ENCODE measurements at places on chromosomes 4 and X. TPM values are rescaled to one million over a fixed set of nuclear protein-coding genes. Genes with fewer than 3 reads are reported as not detected.

GRCh38 chrX:149870840-149871239 lies 10.1 kb upstream of the MAGEA8 start:
- DNase-seq, result no peak

NEUROG2 gene
- not detected for total RNA-seq

- DNase-seq, result no peak
These were observed 561 bp downstream of the IRAK1 start for GRCh38 chrX:154019061-154019621.

PDLIM3 gene
- 308 TPM for total RNA-seq

PFKFB1 gene
- total RNA-seq, result 0.19 TPM

DNA sequence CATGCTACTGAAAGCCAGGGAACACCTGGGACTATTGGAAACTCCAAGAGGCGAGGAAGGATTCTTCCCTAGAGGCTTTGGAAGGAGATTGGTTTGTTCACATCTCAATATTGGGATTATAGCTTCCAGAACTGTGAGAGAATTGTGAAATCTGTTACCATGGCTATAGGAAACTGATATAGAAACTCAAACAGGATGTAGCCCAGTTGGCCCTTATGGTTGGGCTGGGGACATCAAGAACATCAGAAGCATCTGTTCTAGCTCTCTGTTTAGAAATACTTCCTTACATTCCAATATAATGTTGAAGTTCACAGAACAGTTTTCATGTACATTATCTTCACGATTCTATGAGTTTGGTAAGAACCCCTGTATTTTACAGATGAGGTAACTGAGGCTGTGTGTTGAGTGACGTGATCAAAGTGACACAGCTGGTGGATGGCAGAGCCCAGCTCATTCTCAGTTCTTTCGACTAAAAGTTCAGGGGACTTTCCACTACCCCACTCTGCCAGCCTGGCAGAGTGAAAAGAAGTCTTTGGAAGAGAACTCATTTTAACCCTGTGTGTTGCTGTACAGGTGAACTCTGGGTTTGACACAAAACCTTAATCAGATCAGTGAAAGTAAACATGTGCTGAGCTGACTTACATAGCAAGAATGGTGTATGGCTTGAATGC lies 183.0 kb downstream of the GBA3 start:
- no peak for DNase-seq

- no peak for DNase-seq
These were observed 4.1 kb downstream of the FGA start for GRCh38 chr4:154586296-154587033.

DNA sequence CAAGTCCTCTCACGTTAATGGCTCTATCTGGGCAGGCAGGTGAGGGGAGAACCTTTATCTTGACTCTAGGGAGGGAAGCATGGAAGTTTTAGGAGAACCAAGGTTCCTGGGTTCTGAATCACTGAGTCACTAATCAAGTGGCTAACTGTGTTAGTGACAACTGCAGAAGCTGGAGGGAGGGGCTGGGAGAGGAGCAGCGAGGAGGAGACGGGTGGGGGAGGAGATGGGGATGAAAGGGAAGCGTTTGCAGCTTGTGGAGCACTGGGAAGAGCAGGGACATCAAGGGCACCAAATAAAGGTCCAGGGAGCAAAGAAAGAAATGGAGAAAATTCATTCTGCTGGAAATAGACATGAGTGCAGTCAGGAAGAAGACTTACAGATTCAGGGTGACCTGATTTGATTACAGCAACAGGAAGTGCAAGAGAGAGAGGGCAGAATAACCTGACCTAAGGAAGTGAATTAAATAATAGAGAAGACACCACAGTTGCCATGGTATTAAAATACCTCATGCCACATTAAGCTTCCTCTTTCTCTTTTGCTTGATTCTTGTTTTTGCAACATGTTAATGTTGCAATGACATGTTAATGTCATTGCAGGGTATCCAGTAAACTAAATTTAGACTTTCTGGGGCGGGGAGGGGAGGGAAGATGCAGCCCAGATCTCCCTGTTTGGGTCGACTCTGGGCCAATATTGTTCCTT lies 4.5 kb upstream of the SETD7 start:
- no peak for DNase-seq

DNA sequence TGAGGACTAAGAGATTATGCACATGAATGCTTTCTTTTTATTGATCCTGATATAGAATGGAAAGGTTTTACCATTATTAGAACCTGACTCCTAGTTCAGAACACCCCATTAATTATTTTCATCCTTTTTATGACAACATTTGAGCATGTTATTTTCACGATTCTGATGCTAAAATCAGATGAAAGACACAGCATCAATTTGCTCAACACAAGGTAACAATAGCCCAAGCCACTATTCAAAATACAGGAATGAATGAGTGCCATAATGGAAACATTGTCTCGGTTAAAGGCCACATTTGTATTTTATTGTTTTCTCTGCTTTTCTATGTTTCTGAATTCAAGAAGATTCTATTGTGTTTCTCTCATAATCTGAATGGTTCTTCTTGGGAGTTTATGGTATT lies 126.3 kb upstream of the POF1B start:
- no peak for DNase-seq

GRCh38 chrX:64338296-64338695 lies 57.0 kb downstream of the MTMR8 start:
- no peak for DNase-seq

- DNase-seq, result no peak
These were observed 33.4 kb downstream of the ASIC5 start for GRCh38 chr4:155832664-155833063.

GRCh38 chrX:39896951-39897740 lies 200.6 kb downstream of the BCOR start:
- peak; percentile 37 for DNase-seq

GRCh38 chr4:154030152-154030551 lies 241.3 kb upstream of the SFRP2 start:
- DNase-seq, result no peak

DNA sequence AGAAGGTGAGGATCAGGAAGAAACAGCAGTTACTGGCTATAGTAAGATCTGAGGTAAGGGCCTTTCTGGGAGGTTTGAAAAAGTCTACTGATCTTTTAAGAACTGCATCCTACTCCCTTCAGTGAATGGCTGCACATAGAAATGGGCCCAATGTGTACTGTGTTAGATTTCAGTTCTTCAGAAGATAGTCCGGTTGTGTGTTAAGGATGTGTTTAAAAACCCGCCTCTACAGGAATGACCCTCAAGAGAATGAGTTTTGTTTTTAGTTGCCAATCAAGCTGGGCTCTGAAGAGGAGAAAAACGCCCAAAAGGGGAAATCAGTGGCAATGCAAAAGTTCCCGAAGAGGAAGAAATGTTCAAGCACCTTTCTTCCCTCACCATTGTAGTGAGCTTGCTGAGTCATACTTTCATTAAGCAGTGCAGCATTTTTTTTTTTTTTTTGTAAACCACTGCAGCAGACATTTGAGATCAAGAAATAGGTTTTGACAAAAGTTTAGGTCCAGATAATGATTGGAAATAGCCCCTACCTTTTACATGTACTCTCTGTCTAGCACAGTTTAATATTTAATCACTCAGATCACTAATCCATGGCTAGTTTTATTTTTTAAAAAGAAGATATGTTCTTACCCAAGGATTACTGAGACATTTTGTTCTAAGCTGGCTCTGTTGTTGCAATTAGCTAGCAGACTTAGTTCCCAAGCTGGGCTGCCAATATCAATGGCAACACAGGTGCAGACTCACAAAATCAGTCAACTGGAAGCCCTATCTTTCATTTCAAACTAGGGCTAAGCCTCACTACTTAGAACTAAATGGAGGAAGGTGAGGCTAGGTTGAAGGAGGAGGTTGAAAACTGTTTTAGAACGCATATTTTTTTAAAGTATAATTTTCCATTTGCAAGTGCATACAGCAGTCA lies 7.0 kb upstream of the TRPC5OS start:
- DNase-seq, result no peak
